ENCODE measurements at places on chromosomes 7 and 10.

DNA sequence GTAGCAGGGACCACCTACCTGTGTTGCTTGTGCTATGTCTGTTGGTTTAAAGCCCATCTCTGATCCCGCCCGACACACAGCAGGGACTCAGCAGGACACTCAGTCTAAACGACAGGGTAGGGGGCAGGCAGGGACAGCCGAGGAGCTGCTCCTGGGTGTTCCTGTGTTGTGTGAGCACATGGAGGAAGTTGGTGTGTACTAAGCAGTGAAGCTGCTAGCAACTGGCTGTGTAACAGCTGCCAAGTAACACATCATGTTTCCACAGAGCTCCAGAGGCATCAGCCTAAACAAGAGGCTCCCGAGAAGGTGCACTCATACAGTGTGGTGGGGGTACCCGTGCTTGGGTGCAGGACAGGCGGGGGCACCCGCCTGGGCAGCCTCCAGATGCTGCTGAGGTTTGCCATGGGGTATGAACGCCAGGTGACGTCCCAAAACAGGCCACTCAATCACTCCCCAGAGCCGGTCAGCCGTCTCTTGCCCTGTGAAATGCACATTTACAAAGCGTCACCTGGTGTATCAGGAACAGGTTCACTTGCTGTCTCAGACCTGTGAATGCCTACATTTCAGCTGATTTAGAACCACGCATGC is 59.6 kb downstream of the PTPRN2 start:
- DNase-seq, result no peak

DNA sequence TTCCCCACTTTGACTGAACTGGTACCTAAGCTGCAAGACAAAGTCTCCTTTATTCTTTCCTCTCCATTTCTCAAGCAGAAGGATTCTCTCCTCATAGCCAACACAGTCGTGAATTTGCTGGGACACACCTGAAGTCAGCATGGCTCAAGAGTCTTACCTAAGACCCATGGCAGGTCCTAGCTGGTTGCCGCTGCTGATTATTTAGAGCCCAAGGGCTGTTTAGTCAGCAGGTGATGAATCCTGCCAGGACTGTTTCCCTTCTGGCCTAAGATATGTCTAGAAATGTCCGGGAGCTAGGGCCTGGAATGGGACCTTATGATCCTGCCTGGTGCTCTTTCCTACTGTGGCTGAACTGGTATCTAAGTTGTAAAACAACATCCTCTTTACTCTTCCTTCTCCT is 82.8 kb downstream of the AHCYL2 start:
- DNase-seq, result no peak

DNA sequence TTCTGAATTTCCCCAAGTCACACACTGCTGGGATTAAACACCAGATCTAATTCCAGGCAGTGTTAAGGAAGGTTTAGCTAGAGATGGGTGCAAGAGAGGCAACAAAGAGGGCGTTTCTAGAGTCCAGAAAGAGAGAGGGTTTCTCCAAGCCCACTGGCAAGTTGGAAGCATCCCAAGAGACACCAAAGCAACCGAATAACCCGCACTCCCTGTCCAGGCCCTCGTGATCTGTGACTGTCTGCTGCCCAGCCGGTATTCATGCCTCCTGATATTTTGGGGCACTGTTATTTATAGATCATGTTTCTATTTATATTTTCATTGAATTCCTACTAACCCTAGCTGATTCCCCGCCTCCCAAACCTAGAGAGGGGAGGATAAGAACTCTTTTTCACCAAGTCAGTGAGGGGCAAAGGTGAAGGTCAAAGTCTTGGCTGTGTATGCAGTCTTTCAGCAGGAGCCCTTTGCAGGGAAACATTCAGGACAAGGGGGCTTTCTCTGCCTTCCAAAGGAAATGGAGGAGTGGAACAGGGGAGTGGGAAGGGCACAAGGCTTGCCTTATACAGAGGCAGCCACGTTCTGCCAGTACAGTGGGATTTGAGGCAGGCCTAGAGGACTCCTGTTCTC is 103.6 kb downstream of the SH3PXD2A start:
- DNase-seq, result no peak

GRCh38 chr7:27434756-27435400 is 192.3 kb downstream of the EVX1 start:
- DNase-seq, result no peak

GRCh38 chr10:132493246-132493755 is 44.3 kb upstream of the INPP5A start:
- no peak for DNase-seq

- DNase-seq, result no peak
These were observed 90.2 kb upstream of the RET start for GRCh38 chr10:42986633-42987032.

DNA sequence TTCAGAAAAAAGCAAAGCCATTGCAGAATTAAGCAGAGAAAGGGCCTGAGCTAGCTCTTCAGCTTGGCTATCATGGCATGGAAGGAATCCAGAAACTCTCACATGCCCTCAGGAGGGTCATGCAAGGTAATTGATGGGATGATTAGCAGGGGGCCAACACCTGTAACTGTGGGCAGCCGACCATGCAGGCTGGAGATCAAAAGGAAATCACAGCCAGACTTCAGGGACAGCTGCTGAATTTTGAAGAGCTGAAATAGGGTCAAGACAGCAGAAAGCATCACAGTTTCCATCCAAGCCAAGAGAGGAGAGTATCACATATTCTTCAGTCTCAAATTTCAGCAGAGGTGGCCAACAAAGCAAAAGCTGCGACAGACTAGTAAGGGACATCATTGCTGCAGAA is 239.6 kb upstream of the STEAP1 start:
- no peak for DNase-seq

DNA sequence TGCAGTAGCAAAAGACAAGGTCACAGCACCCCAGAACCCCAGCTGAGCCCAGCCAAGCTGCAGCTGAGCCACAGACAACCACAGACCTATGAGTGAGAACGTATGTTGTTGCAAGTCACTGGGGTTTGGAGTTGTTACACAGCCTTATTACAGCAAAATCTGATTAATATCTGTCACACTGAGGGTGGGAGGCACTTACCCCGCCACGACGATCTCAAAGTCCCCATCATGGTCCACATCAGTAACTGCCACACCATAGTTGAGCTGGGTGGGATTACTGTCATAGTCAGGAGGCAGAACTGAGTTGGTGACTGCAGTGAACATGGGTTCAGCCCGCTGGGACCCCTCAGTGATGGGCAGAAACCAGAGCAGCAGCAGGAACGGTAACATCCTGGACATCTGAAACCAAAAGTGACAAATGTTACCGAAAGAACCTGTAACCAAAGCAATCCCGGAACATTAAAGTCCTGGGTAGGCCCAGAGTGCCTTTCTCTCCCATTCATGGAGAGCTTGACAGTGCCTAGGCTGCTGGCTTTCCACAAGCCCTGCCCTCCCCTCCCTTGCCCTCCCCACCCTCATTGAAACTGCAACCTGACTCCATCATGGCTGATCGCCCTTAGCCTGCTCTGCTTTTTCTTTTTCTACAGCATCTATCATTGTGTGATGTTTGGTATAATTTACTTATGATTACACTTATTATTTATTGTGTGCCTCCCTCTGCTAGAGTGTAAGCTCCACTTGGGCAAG is 19.3 kb downstream of the CRTAC1 start:
- DNase-seq, result no peak

- peak; percentile 5 for DNase-seq
These were observed 135.9 kb downstream of the CUX1 start for GRCh38 chr7:101953248-101953819.

DNA sequence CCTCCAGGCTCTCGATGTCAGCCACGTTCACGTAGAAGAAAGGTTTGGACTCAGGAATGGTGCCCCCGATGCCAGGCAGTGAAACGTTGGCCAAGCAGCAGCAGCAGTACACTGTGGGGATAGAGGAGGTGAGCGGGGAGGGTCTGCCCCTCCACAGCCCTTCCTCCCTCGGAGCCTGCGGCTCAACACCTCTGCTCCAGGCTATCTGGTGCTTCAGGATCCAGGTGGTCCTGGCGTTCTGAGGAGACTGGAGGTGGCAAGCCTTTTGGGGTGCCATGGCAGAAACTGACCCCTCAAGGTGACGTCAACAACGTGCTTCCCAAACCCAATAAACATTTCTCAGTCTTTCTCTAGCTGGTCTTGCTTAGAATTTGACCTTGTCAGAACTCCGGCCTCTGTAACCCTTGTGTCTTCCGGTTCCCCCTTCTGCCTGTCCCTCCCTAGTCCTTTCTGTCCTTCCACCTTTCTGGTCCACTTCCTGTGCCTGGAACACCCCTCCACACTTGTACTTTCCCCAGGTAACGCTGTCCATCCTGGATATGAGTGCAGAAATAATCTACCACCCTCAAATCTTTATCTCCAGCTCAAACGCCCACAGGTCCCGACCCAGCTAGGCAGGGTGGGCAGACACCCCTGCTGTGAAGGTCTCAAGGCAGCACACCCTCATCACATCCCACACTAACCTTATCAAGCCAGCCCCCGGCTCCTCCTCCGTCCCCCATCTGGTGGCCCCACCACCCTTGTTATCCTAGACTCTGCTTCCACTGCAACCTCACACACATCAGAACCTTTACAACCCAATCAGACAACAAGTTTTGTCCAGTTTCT is 36.5 kb downstream of the DENND11 start:
- DNase-seq, result no peak

GRCh38 chr7:107847168-107847835 is 43.7 kb upstream of the DLD start:
- DNase-seq, result no peak

- DNase-seq, result peak; percentile 30
These were observed 581 bp downstream of the FAM3C start for GRCh38 chr7:121395494-121395960.

- DNase-seq, result no peak
These were observed 21.3 kb downstream of the GCK start for GRCh38 chr7:44167920-44168319.

DNA sequence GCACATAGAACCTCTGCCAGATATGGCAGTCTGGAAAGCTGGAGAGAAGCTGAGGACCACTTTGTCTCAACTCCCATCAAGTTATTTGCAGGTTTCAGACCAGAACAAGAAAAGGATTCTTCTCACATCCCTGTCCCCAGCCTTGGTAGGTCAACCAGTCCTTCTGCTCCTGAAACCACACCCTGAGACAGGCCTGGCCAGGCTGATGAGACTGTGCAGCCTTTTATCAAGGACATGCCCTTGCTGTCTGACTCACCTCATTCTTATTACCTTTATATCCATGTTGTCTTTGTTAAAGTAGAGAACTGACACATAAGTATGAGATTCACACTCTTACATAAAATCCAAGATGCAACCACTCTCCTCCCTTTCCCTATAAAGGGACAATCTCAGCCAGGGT is 354.9 kb downstream of the PLXNA4 start:
- DNase-seq, result no peak

- no peak for DNase-seq
These were observed 114.7 kb downstream of the ODAD2 start for GRCh38 chr10:27884185-27884641.

- DNase-seq, result no peak
These were observed 34.0 kb downstream of the LUC7L2 start for GRCh38 chr7:139393621-139394211.

GRCh38 chr7:141441837-141442627 is 109.2 kb upstream of the AGK start:
- no peak for DNase-seq

GRCh38 chr10:104622598-104623209 is 18.4 kb upstream of the SORCS3 start:
- DNase-seq, result no peak

- no peak for DNase-seq
These were observed 15.7 kb downstream of the ITGA8 start for GRCh38 chr10:15703944-15704580.

DNA sequence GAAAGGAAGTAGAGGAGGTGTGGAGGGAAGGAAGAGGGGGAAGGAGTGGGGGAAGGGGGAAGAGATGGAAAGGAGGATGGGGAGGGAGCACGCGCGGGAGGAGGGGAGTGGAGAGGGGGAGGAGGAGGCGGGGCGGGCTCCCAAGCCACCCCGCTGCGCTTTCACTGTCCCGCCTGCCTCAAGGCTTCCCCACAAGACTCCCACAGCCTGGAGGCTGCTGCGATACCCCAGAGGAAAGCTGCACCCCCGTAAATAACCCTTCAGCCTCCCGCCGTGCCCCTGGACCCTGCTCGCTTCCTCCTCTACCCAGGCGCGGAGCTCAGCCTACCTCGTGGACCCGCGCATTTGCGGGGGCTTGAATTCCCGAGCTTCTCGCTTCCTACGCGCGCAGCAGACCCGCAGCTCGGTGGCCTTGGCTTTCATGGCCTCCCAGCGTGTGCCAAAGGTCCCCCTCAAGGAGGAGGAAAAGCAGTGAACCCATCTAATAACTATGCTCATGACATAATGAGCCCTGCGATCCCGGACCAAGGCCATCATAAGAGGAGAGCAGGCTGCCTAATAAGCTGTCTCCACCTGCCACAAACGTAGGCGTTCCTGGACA is at the start of gene C10orf67:
TSS of gene C10orf67 (minus strand) at position 557 of the 601 bp plus-strand sequence. CDS start at position 534, 23 bp downstream.
- DNase-seq, result no peak

GRCh38 chr7:3065724-3066143 is 22.1 kb upstream of the CARD11 start:
- DNase-seq, result peak; percentile 44

DNA sequence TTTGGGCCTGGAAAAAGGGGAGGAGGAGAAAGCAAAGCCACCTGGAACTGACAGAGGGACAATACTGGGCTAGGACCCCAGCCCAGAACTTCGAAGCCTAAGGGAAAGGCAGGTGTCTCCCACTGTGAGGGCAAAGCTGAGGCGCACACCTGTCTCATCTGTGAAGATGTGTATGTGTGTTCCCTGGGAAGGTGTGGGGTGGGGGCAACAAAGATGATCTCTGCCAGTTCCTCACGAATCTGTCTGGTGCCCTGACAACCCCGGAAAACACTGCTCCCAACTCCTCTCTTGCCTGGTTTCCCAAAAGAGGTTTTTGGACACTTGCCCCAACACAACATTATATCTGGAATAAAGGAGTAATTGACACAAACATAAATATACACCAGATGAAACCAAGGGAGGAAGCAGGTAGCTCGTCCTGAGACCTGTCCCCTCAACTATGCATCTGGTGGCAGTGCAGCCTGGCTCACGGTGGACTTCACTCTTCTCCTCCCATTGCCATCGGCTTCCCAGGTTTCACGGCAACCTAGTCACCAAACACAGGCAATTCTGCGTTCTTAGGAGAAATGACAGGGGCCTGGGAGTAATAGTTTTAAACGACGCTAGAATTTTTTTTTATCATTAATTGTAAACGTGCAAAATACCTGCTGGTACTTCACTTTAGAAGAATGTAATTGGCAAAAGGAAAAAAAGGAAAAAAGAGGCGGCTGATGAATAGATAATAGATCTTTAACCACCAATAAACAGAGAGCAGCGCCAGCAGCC is 1.7 kb upstream of the EMX2 start:
- DNase-seq, result no peak

- DNase-seq, result no peak
These were observed 306.1 kb downstream of the LRMDA start for GRCh38 chr10:75737580-75737949.

All from stimulated activated CD4-positive, alpha-beta T cell treated with anti-CD3 and anti-CD28 coated beads, Interleukin-12 subunit alpha, Interleukin-12 subunit beta, amount 100 ng/mL, for 48 hours (primary cell).